ENCODE measurements at places on chromosomes 12 and 14. TPM values are rescaled to one million over a fixed set of nuclear protein-coding genes. Genes with fewer than 3 reads are reported as not detected.

DNA sequence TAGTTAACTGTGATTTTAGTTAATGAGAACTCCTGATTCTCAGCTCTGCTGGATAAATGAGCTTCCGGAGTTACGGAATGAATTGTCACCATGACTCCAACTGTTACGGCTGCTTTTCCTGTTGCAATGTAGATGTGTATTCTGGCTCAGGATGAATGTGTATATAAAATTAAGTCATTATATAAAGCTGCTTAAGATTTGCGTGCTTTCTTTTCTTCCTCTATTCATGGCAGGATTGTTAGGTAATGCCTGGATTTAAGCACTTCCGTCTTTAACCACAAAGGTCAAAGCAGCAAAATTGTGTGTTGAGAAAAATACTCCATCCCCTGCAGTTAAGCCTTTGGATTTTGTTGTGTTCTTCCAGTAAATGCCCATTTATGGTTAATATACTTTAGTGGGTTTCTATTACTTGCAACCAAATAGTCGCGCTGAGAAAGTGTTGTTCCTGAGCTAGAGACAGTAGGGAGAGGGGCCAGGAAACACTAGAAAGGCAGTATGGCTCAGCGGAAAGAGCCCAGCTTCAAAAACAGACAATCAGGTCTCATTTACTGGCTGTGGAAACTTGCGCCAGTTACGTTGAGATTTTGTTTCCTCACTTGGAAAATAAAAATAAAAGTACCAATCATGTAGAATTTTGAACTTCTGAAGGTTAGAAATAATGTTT is 9.4 kb upstream of the CCDC175 start:
- H3K36me3 ChIP-seq, result no peaks in the 10 kb centered on the region
- no peak for DNase-seq
- H3K27me3 ChIP-seq, result no peaks in the 10 kb centered on the region
- H3K4me3 ChIP-seq, result no peak overlapping the region
- H3K27ac ChIP-seq, result no peak overlapping the region
- no peaks in the 10 kb centered on the region for H3K4me1 ChIP-seq

DNA sequence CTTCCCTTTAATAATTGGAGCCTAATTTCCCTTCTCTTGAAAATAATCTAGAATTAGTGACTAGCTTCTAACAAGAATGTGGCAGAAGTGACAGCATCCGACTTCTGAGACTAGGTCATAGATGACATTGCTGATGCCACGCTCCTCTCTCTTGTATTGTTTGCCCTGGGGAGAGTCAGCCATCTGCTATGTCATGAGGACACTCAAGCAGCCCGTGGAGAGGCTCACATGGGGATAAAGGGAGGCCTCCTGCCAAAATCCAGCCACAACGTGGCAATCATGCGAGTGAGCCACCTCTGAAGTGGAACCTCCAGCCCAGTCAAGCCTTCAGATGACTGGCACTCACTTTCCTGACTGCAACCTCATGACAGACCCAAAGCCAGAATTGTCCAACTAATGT is 54.2 kb upstream of the LRRK2 start:
- no peak overlapping the region for H3K27ac ChIP-seq
- H3K4me3 ChIP-seq, result no peak overlapping the region
- DNase-seq, result no peak
- no peaks in the 10 kb centered on the region for H3K36me3 ChIP-seq

DNA sequence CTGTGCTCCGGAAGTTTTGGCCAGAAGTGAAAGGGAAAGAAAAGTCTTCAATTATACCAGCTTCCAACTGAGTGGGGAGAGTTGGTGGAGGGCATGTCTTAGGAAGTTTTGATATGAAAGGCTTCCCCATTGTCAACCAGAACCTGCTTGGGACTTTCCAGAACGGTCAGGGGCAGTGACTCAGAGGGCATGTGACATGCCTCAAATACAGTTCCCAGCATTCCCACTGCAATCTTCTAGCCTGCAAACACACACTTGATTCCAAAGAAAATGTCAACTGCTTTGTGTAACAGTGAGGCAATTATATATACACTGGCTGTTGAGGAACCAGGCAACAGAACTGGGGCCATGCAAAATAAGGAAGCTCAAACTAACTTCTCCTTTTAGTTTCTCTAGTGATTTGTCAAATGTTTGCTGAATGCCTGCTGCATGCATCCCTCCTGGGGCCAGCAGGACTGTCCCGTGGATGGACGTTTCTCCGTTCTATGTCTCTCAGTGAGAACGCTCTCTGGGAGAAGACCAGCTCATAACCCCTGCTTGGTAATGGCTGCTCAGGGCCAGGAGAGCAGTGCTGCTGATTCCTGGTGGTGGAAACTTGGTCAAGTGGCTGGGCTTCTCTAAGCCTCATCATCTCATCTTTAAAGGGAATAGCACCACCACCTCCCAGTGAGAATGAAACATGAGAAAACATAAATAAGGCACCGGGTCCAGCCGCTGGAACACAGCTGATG is 18.3 kb downstream of the SLC25A47 start:
- DNase-seq, result no peak
- H3K36me3 ChIP-seq, result no peaks in the 10 kb centered on the region
- no peak overlapping the region for H3K27ac ChIP-seq
- no peaks in the 10 kb centered on the region for H3K27me3 ChIP-seq

DNA sequence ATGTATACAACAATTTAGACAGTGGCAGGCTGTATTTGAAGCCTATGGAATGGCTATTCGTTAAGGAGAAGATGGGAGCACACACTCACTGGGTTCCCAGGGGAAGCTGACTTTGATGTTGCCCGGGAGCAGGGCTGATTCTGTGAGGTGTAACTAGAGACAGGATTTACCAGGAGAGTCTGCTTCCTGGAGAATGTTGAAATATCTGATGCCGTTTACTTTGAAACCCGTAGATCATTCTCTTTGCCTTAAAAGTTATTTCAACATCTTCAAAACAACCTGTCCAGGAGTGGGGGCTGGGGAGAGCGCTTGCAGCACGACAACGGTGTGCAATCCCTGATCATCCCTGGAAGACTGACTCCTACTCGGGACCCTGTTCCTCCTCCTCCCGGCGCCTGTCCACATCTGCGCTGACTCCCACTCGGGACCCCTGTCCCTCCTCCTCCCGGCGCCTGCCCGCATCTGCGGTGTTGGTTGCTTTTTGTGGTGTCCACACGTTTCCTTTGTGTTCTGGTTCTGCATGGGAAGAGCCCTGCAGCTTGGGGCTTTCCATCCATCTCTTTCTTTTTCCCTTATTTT is 72.6 kb downstream of the AACS start:
- H3K36me3 ChIP-seq, result no peaks in the 10 kb centered on the region
- no peak overlapping the region for H3K4me3 ChIP-seq
- H3K4me1 ChIP-seq, result peaks cover 5% of the 10 kb centered on the region
- no peaks in the 10 kb centered on the region for H3K27me3 ChIP-seq
- H3K27ac ChIP-seq, result no peak overlapping the region

DNA sequence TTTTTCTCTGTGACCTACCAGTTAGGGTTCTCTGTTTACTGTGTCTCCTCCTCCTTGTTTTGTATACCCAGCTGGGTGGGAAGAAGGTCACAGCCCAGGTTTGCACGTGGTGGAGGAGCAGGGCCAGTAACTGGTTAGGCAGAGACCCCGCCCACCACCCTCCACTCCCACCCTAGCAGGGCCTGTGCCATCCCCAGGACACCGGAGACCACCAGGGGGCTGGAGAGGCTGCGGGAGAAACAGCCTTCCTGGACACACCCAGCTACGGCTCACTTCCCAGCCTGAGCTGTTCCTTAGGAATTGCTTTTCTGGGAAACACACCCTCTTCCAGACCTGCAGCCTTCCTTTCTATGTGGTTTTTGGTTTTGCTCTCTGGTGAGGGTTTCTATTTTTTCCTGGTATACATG is 21.1 kb downstream of the BDKRB2 start:
- H3K27ac ChIP-seq, result no peak overlapping the region
- no peak overlapping the region for H3K4me3 ChIP-seq
- H3K36me3 ChIP-seq, result no peaks in the 10 kb centered on the region
- no peak for DNase-seq
- H3K27me3 ChIP-seq, result no peaks in the 10 kb centered on the region
- no peaks in the 10 kb centered on the region for H3K4me1 ChIP-seq

CEBPE gene
- total RNA-seq, result not detected

GPR84 gene
- total RNA-seq, result not detected
